Left ventricle myocardium superior (tissue), 1 donor: ENCODE measurements at places on chromosomes 1 and 21.

DNA sequence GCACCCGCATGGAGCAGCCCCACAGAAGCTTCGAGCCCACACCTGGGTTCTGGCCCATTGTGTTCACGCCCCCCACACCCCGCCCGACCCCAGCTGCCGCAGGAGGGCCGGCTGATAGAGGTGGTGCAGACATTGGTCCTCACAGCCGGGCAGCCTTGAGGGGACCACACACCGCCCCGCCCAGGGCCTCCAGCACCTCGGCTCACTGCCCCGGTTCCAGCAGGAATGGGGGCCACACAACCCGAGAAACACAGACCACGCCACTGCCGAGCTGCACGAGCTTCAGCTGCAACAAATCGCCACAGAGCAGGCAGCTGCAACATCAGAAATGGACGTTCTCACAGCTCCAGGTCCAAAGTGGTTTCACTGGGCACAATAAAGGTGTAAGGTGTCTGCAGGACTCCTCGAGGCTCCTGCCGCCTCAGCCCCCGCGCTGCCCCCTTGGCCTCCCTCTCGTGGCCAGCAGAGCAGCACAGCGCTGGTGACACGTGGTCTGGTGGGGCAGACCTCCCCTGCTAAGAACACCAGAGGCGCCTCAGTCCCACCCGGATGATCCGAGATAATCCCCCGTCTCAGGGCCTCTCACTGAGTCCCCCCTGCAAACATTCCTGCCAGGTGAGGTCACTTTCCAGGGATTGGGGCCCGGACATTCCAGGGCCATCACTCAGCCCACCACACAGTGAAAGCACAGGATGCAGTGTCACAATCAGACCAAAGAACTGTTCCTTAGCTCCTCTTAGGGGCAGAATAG is 62.3 kb upstream of the ADARB1 start:
- DNase-seq = peak; percentile 29

- peak; percentile 69 for DNase-seq
Measured at GRCh38 chr21:35932232-35932911, 128.0 kb downstream of the SETD4 start.

GRCh38 chr21:31450980-31451379 is 106.9 kb upstream of the TIAM1 start:
- no peak for DNase-seq

- no peak for DNase-seq
Measured at GRCh38 chr1:228077565-228078330, 4.8 kb upstream of the ARF1 start.

- no peak for DNase-seq
Measured at GRCh38 chr1:172390683-172391551, 29.6 kb upstream of the C1orf105 start.

- no peak for DNase-seq
Measured at GRCh38 chr1:109312978-109313775, 6.4 kb upstream of the MYBPHL start.

DNA sequence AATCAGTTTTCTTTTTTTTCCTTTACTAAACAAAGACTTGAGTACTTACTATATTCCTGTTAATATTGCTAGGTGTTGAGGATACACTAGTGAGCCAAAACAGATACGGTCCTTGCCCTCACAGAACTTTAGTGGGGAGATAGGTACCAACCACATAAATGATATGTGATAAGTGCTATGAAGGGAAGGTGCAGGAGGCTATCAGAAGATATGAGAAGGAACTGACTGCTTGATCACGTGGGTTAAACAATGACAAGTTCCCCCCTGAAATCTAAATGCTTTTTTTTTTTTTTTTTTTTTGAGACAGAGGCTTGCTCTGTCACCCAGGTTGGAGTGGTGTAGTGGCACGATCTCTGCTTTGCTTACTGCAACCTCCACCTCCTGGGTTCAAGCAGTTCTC is 25.0 kb downstream of the RBM15 start:
- DNase-seq = no peak

DNA sequence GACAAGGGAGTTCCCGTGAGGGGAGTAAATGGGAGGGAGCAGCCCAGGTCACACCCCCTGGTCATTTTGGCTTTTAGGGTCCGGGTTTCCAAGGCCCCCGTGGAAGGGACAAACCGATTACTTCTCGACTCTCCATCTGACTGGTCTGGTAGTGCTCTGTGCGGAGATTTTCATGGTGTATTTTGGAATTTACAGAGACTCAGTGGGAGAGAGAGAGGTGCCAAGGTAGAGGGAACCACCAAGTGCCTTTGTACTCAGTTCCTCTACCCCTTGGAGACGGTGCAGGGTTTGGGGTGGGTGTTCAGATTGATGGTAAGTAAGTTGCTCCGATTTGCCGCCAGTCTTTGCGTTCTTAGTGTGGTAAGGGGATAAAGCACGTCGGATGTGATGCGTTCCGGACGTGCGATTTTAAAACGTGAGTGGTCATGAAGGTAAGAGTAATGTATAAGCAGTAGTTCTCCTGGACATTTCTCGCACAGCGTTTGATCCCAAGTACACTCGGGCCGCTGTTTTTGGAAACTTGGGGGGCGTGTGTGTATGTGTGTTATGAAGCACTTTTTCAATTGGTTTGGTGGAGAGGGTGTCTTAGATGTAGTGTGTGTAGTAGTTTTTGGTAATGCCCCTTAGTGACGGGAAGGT is 682 bp downstream of the SUCO start:
- DNase-seq = no peak

GRCh38 chr1:77673716-77674355 is 8.6 kb downstream of the ZZZ3 start:
- no peak for DNase-seq

DNA sequence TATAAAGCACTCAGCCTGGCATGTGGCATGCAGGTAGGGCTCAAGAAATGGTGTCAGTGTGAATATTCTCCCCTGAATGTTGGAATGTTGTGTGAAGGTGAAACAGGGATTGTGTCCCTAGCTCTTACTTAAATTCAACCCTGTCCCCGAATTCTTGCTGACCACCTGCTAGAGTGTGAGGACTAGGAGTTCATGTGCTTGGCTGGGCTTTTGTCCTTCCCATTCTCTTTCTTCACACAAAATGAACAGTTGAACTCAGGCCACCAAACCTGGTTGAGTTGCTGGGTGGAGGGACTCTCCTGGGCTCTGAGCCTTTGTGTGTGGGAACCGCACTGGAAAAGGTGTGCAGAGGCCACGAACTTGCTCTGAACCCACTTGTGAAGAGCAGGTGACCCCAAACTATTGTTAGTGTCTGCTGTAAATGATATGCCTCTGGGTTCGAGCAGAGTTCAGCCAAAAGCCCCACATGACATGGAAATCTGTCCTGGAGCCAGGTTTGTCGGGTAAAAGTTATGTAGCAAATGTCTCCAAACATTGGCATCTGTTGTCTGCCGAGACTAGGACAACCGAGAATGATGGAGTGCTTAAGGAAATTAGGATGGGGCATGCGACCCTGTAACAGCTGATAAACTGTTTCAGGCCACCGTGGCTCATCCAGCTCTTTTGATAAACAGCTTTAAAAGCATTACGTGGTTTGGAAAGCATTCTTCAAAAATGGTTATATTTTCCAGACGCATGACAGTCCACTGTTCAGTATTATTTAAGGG is 144.2 kb downstream of the DHRS3 start:
- peak; percentile 55 for DNase-seq
